ENCODE measurements at places on chromosomes 1 and 21. TPM values are rescaled to one million over a fixed set of nuclear protein-coding genes. Genes with fewer than 3 reads are reported as not detected.

RRAGC gene
- 28.0 TPM for total RNA-seq

SFN gene
- total RNA-seq = 3.4 TPM

CACNA1E gene
- 1.8 TPM for total RNA-seq

TAF1A gene
- total RNA-seq = 6.9 TPM

GJC2 gene
- 0.80 TPM for total RNA-seq

NBPF4 gene
- total RNA-seq = not detected

LDLRAP1 gene
- 20.5 TPM for total RNA-seq

GRCh38 chr1:168098534-168099320 is 38.0 kb downstream of the GPR161 start:
- no peak overlapping the region for H3K4me3 ChIP-seq
- H3K27me3 ChIP-seq = no peaks in the 10 kb centered on the region
- H3K4me1 ChIP-seq = no peaks in the 10 kb centered on the region

- H3K36me3 ChIP-seq = no peaks in the 10 kb centered on the region
- H3K27me3 ChIP-seq = no peaks in the 10 kb centered on the region
- H3K4me1 ChIP-seq = peaks cover 5% of the 10 kb centered on the region
- DNase-seq = no peak
- H3K4me3 ChIP-seq = no peak overlapping the region
Observed at GRCh38 chr21:45912611-45913417, 68.8 kb upstream of the COL6A1 start.

DNA sequence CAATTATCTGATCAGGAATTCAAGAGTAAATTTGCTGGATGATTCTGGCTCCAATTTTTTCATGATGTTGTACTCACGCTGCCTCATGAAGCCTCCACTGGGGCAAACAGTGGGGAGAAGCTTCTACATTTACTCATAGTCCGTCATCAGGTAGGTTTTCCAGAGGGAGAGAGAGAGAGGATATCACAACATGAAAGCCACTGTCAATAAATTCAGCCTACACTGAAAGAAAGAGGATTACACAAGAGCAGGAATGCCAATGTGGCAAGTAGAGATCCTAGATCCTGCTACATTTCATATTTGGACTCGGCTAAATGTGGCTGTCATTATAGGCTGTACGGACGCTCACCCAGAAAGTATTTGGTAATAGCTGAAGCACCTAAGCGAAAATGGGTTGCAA is 819.9 kb downstream of the BRINP3 start:
- H3K4me1 ChIP-seq = no peaks in the 10 kb centered on the region
- DNase-seq = no peak
- H3K4me3 ChIP-seq = no peak overlapping the region
- no peaks in the 10 kb centered on the region for H3K27me3 ChIP-seq

DNA sequence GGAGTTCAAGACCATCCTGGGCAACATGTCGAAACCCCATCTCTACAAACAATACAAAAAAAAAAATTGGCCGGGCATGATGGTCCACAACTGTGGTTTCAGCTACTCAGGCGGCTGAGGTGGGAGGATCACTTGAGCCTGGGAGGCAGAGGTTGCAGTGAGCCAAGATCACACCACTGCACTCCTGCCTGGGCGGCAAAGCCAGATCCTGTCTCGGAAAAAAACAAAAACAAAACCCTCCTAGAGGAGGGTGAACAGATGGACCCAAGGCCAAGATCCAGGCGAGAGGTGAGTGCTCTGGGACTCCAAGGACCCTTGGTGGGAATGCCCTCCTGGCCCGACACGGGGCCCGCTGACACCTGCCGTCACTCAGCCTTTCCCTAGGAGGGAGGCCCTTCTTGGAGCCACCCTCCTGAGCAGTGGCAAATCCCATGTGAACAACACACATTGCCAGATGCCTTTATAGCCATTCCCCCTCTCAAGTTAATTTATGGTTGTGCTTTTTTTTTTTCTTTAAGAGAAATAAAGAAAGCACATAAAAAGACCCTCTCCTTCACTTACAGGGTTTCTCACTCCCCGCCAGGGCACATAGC is 380 bp downstream of the TFF2 start:
- H3K27ac ChIP-seq = peak overlapping the region; percentile 18
- no peaks in the 10 kb centered on the region for H3K36me3 ChIP-seq
- no peak overlapping the region for H3K4me3 ChIP-seq

GRCh38 chr1:173268786-173269277 is 61.7 kb upstream of the TNFSF4 start:
- H3K4me1 ChIP-seq = no peaks in the 10 kb centered on the region
- no peaks in the 10 kb centered on the region for H3K36me3 ChIP-seq
- H3K4me3 ChIP-seq = no peak overlapping the region
- no peak for DNase-seq
- H3K27me3 ChIP-seq = no peaks in the 10 kb centered on the region
- no peak overlapping the region for H3K27ac ChIP-seq

- peaks cover 13% of the 10 kb centered on the region for H3K4me1 ChIP-seq
- H3K36me3 ChIP-seq = no peaks in the 10 kb centered on the region
- DNase-seq = no peak
- H3K27ac ChIP-seq = no peak overlapping the region
Observed at GRCh38 chr1:180918519-180918918, 5.8 kb downstream of the KIAA1614 start.

DNA sequence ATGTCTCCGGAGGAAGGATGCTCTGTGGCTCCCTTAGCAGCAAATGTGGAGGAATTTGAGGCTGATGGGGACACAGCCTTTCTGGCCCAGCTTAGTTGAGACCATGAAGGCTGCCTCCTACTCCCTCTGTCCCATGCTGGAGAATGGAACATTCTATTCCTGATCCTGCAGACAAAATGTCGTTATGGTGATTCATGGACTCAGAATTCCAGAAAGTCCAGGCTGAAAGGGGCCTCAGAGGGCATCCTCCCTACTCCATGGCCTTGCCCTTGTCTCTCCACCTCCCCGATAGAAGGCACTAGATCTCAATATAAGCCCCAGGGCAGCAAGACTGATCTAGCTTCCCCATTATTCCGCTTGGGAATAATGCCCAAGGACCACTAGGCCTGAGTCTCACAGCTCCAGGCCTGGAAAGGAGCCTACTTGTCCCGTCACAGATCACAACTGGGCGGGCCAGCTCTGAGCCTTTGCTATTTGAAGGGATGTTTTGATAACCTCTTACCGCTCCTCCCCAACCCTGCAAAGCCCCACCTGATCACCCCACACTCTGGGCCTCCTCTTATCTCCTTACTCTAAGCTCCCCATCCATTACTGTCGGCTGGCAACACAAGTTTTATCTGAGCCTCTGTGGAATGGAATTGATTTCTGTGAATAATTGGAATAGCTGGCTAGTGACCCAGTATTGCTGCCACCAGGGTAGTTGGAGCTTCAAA is 52.8 kb upstream of the TRABD2B start:
- no peaks in the 10 kb centered on the region for H3K36me3 ChIP-seq
- no peaks in the 10 kb centered on the region for H3K27me3 ChIP-seq
- peaks cover 65% of the 10 kb centered on the region for H3K4me1 ChIP-seq
- H3K4me3 ChIP-seq = no peak overlapping the region

- H3K36me3 ChIP-seq = no peaks in the 10 kb centered on the region
- H3K4me1 ChIP-seq = peaks cover 13% of the 10 kb centered on the region
- H3K27ac ChIP-seq = peak overlapping the region; percentile 67
- DNase-seq = peak; percentile 44
Observed at GRCh38 chr1:108560874-108561459, 1.1 kb downstream of the EEIG2 start.

- no peaks in the 10 kb centered on the region for H3K27me3 ChIP-seq
- peak; percentile 55 for DNase-seq
- no peaks in the 10 kb centered on the region for H3K36me3 ChIP-seq
- no peak overlapping the region for H3K4me3 ChIP-seq
Observed at GRCh38 chr1:224732377-224733026, 116.4 kb downstream of the CNIH3 start.

DNA sequence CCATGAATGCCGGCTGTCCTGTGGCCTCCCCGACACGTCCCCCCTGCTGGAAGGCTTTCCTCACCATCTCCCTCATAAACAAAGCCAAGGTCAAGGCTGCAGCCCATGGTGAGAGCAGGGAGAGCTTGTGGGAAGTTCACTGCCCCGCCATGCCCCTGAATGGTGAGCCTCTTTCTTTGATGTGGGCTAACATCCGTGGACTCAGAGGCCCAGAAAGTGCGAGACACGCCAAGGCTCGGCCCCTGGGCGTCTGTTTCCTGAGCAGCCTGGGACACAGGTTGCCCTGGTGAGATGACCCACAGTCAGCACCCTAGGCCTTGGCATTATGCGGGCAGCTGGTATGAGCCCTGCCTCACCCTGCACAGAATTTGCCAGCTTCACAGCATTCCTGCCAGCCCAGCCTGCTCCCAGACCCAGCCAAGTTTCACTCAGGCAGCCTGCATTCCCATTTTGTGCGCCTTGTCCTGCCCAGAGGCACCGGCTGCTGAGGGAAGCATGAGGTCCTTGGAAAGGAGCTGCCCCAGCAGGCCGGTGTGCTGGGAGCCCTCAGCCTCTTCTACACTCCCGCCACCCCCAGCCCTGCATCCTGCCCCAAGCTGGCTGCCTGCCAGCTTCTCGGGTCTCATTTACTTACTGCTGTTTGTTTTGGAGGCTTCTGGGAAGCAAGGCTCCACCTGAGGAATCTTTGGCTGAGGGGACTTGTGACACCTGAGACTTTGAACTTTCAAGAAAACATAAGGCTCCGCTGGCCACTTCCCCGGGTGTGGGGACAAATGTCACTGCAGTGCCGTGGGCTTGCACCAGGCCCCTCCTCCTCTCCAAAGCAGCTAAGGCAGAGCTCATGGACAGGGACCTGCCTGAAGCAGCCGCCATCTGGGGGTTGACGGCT is 31.9 kb downstream of the NEK2 start:
- no peaks in the 10 kb centered on the region for H3K36me3 ChIP-seq
- peak overlapping the region; percentile 88 for H3K27ac ChIP-seq
- peaks cover 53% of the 10 kb centered on the region for H3K4me1 ChIP-seq
- H3K4me3 ChIP-seq = no peak overlapping the region
- H3K27me3 ChIP-seq = no peaks in the 10 kb centered on the region
- peak; percentile 90 for DNase-seq

GRCh38 chr1:25661043-25661815 is 44.6 kb downstream of the MAN1C1 start:
- no peaks in the 10 kb centered on the region for H3K27me3 ChIP-seq
- H3K4me1 ChIP-seq = peaks cover 22% of the 10 kb centered on the region
- no peak overlapping the region for H3K4me3 ChIP-seq

GRCh38 chr1:9111957-9112356 is 16.9 kb downstream of the GPR157 start:
- peak overlapping the region; percentile 98 for H3K27ac ChIP-seq
- H3K27me3 ChIP-seq = no peaks in the 10 kb centered on the region
- H3K36me3 ChIP-seq = no peaks in the 10 kb centered on the region

DNA sequence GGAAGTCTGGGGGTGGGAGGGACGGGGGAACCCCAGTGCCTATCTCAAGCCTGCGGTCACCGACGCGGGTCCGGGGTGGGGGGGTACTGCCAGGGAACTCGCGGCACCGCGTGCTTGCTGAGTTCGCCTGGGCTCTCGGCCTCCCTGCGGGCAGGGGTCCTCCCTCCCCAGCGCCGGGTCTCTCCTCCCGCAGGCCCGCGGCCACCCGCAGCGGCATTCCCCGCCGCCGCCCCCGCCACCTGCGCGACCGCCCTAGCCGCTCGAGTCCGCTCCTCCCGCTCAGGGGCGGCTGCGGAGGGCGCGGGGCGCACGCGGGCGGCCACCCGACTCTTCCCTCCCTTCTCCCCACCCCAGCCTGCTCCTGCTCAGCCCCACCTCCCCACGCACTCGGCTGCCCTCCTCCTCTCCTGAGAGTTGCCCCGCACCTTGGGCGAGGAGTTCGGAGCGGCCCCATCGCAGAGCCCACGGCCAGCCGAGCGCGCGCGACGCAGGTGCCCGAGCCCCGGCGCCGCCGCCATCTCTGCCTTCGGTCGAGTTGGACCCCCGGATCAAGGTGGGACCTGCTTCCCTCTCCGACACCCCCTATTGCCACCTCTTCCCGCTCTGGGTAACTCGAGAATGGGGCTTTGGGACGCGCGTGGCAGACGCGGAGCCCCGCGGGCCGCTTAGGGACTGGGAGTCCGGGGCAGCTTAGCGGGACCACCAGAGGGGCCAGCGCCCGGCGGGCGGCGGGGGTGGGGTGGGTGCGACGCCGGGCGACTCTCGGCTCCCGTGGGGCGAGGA is 105.0 kb downstream of the LEPR start:
- peaks cover 47% of the 10 kb centered on the region for H3K27me3 ChIP-seq
- no peak overlapping the region for H3K27ac ChIP-seq
- peak overlapping the region; percentile 42 for H3K4me3 ChIP-seq
- peak; percentile 20 for DNase-seq

DNA sequence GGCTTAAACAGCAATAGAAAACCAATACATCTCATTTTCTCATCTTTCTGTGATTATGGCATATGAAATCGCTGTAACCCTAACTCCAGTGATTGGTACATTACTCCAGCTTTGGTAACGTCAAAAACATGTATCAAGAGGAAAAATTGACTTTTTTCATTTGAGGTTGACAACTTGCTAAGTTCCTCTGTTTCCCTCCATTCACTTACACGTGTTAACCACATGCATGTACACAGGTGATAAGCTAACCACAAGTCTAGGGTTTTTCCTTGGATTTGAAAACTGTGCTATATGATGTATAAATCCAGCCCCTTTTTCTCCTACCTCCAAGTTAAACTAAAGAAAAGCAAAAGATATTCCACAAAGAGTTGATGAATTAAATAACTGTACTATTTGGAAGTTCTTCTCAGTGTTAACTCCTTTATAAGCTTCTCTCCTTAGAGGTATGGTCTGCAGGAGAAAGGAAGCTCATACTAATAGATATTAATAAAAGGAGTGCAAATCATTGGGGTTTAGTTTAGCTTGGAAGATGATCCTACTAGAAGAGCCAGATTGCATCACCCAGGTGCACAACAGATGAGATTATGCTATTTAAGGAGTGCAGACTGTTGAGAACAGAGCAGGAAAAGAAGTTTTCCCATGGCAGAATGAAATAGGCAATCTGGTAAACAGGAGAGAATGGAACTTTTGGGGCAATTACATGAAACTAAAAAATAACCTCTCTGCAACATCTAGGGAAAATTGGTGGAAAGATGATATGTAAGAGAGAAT is 277.9 kb downstream of the GRIK1 start:
- no peaks in the 10 kb centered on the region for H3K4me1 ChIP-seq
- no peak for DNase-seq
- no peaks in the 10 kb centered on the region for H3K27me3 ChIP-seq
- H3K36me3 ChIP-seq = no peaks in the 10 kb centered on the region

GRCh38 chr1:9233241-9233941 is 1.2 kb upstream of the H6PD start:
- H3K4me1 ChIP-seq = peaks cover 28% of the 10 kb centered on the region
- peak overlapping the region; percentile 84 for H3K27ac ChIP-seq
- DNase-seq = peak; percentile 63
- no peaks in the 10 kb centered on the region for H3K27me3 ChIP-seq
- no peaks in the 10 kb centered on the region for H3K36me3 ChIP-seq

DNA sequence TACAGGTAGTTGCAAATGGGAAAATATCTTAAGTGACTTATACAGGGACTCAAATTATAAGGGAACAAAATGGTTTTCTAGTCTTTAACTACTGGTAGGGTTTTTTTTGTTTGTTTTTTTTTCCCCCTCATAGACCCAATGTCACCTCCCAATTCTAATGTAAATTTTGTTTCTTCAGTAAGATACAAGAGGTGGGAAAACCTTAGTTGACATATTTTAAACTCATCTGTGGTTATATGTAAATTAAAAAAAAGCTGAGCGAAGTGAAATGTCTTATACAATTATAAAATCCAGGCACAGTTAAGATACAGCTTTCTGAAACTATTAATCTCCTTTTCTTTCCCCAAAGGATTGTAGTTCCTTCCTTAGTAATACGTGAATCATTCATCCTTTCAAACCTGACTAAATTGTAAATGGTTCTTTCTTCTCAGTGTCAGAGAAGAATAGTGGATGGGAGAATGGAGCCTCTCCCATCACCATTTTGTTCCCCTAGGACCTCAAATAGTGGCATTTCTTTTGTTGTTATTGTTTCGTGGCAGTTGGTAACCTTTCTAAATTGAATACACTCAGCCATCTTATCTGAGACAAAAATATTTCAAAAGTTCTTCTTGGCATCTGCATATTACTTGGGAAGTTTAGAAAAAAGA is 11.2 kb downstream of the TSEN15 start:
- no peak overlapping the region for H3K4me3 ChIP-seq
- H3K27me3 ChIP-seq = no peaks in the 10 kb centered on the region
- H3K4me1 ChIP-seq = peaks cover 9% of the 10 kb centered on the region
- H3K27ac ChIP-seq = no peak overlapping the region
- no peak for DNase-seq
